ENCODE measurements at places on chromosomes 6 and 20.

DNA sequence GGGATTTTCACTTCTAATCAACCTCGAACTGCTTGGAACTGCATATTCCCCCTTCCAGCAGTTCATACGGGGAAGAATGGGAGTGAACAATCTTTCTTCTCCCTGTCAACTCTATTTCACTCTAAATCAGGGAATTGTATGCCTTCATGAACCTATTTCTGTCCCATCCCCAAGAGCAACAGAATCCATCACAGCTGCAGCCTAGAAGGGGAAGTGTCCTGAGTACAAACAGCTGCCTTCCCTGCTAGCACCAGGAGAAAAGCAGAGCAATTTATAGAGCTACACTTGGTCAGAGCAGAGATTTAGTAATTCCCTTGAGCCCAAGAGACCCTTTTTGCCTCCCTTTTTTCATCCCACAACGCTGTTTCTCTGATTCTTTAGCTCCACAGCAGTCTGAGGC lies 208.4 kb downstream of the ADGRG6 start:
- DNase-seq: no peak

DNA sequence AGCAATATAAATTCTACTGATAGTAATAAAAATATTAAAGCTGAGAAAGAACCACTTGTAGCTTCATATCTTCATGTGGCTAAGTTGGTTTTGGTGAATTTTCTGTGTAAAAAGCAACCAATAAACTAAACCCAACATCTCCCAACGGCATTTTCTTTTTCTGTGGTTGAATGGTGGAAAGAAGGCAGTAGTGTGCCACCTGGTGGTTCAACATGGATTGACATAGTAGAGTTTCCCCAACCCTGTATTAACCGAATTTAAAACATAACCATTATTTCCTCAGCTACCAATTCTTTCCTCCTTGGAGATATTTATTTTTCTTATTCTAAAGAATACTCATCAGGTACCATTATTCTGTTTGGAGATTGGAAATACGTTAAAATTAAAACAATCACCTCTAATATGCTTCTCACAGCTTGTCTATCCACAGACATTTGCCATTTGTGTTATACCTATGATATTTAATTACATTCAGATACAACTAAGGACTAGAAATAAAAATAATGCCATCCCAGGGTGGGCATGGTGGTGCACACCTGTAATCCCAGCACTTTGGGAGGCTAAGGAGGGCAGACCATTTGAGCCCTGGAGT lies 117.1 kb upstream of the EEF1E1 start:
- peak; percentile 40 for DNase-seq

DNA sequence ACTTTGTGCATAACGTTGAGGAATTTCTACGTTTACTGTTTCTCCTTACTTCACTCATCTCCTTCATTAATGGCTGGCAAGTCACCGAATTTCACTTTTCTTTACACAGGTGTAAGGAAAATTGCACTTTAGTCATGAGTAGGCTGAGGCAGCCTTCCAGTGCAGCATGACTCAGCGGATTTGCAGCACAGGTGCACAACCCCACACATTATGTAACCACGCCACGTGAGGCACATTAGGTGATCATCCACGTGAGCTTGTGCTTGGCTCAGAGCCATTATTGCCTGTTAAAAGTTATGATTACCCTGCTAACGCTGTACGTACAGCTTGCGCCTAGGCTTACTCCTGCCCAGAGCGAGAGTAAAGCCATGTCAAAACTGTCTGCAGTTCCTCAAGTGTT lies 158.8 kb downstream of the NKAIN2 start:
- DNase-seq: no peak

- no peak for DNase-seq
Measured at GRCh38 chr6:149483334-149483725, 1.5 kb downstream of the ZC3H12D start.

DNA sequence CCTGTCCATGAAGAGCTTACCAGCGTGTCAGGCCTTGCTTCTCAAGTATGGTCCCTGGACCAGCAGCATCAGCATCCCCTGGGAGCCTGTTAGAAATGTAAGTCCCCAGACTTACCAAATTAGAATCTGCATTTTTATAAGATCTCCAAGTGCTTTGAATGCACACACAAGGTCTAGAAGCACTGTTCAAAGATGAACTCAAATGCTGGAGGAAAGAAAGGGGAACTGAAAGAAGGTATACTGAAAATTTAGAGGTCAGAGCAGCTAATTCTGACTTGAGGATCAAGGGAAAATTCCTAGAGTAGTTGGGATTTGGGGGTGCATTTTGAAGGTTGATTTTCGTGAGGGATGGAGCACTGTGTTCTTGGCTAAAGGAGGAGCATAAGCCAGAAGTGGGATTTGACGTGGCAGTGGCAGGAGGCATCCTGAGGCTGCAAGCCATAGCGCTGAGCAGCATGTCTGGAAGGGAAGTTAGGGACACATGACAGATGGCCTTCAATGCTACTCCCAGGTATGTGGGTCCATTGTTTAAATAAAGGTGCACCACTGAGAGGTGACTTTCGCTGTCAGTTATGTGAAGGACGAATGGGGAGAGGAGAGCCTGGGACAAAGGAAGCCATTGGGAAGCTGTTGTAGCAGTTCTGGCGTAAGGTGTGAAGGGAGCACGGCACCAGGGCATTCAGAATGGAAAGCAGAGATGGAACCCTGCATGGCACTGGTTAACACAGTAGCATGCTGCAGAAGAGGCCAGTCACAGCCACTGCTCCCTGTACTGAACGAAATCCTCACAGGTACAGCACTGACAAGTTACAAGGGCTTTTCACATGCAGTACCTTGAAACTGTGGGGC lies 36.2 kb downstream of the ARMC2 start:
- no peak for DNase-seq

DNA sequence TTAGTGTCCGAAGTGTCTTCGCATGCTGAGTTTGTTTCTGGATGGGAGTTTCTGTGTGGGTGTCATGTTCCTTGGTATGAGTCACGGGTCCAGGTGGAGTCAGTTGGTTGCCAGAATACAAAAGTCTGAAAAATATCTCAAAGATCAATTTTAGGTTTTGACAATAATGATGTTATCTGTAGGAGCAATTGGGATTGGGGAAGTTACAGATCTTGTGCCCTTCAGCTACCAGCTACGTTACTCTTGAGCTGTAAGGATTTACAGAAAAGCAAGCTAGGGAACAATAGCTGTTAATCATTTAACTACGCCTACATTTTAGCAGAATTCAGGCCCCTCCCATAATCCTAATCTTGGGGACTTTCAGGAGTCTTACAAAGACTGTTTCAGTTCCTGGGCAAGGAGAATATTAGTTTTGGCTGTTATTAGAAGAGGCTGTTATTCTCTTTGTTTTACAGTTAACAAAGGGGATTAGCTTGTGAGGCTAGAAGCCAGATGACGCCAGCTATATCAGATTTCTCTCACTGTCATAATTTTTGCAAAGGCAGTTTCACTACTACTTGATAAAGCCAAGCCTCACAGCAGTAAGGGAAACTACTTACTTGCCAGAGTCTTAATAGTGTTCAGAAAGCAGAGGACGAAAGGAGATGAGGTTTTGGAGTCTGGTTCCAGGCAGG lies 15.4 kb upstream of the SLC22A16 start:
- no peak for DNase-seq

DNA sequence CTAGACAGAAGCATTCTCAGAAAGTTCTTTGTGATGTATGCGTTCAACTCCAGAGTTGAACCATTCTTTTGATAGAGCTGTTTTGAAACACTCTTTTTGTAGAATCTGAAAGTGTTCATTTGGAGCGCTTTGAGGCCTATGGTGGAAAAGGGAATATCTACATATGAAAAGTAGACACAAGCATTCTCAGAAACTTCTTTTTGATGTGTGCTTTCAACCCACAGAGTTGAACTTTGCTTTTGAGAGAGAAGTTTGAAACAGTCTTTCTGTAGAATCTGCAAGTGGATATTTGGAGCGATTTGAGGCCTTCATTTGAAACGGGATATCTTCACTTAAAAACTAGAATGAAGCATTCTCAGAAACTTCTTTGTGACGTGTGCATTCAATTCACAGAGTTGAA lies 582.6 kb upstream of the ZNF337 start:
- no peak for DNase-seq

- no peak for DNase-seq
Measured at GRCh38 chr6:55281215-55281614, 46.1 kb upstream of the GFRAL start.

DNA sequence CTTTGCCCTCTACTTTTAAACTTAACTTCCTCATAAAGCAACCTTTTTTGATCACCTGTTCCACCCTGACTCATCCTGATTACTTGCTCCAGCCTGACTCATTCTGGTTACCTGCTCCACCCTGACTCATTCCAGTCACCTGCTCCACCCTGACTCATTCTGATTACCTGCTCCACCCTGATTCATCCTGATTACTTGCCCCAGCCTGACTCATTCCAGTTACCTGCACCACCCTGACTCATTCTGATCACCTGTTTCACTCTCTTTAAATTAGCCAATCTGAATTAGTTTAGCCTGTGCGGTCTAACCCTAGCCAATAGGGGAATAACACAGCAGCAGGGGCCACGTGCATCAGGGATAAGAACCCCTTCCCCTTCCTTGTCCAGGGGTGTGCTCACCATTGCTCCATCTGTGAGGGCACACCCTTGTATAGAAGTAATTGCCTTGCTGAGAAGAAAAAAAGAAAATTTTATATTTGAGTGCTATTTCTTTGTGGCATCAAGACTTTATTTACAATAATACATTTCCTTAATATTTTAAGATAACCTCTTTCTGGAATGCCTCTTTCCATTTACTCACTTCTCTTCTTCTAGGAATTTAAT lies 17.9 kb downstream of the HLA-G start:
- no peak for DNase-seq

DNA sequence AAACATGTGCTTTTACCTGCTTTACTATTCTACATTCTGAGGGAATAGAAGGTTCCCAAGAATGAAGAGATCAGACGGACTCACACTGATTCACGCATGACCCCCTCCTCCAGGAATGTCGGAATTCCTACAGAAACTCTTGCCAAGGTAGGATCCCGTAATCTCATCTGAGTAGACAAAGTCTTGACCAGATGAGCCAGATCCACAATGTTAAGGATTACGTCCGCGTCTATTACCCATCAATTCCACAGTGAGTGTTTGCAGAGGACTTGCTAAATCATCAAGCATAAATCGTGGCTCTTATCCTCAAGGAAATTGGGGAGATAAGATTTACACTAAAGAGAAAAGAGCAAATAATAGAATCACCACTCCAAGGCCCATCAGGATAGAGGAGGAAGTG lies 245.9 kb upstream of the FOXQ1 start:
- no peak for DNase-seq

DNA sequence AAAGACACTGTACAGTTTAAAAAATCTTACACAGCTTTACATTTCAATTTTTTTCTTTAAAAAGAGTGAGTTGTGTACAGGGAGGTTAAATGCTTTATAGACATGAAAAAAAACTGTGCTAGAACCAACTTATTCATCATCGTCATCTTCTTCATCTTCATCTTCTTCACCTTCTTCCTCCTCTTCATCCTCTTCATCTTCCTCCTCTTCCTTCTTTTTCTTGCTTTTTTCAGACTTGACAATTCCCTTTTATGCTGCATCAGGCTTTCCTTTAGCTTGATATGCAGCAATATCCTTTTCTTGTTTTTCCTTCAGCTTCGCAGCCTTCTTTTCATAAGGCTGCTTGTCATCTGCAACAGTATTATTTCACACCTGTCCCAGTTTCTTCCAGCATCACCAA lies 34.3 kb upstream of the TMEM30A start:
- no peak for DNase-seq

DNA sequence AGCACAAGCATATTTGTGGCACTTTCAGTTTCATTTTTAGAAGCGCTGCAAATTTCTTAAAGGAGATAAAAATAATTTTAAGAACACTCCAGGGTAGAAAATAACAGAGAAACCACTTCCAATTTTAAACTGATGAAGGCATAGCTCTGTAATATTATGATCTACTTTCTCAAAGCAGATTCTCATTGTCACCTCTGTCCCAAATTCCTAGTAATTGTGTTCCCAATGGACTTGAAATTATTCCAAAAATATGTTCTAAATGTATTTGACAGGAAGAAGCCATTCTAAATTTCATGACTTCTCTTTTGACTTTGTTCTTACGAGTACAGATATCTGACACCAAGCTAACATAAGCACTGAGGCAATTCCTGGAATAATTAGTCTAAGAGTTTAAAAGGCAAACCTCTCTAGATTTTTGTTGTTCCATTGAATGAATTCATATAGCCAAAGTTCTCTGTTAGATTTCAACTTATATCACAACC lies 140.2 kb upstream of the CARMIL1 start:
- peak; percentile 35 for DNase-seq

- no peak for DNase-seq
Measured at GRCh38 chr6:14440940-14441781, 323.6 kb downstream of the CD83 start.

GRCh38 chr6:67653561-67653960 lies 981.5 kb upstream of the ADGRB3 start:
- no peak for DNase-seq

DNA sequence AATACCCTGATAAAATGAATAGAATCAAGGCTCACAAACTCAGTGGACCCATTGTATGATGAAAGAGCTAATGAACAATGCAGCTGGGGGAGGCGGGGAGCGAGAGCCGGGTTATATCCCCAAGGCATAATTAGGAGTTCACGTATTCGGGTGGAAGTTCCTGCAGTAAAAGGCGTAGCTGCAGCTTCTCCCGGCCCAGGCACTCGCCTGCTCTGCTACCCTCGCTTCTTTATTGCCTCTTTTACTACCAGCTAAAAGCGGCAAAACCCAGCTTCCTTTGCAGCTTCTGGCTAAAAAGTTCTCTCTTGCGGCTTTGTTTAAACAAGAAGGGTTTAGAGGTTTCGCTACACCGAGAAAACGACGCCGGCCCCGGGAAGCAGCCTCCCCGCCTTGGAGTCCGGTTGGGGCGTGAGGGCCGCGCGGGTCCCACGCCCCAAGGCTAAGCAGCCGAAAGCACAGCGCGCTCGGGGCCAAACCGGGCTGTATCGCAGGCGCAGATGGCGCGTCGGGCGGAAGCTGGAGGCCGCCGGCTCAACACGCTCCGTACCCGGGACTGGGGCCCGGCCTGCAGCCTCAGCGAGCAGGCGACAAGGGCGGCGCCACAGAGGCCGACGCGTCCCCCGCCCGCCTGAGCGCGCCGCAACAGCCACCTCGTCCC lies 1.6 kb downstream of the ZBTB2 start:
- DNase-seq: peak; percentile 53

DNA sequence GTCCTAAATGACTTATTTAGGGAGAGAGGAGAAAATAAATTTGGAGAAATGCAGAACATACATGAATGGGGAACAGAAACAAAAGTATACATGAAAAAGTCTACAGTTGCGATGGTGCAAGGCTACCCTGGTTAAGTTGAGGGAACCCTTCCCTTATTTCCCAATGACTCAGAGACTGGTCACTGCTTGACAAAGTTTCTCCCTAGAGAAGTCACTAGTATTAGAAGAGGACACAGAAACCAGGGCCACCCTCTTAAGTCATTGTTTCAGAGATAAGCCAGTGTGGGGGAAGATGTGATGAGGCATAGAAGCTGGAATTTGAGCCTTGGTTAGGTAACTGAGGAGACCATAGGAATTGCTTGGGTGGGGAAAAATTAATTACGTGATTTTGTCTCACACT lies 24.4 kb upstream of the EDN1 start:
- no peak for DNase-seq

DNA sequence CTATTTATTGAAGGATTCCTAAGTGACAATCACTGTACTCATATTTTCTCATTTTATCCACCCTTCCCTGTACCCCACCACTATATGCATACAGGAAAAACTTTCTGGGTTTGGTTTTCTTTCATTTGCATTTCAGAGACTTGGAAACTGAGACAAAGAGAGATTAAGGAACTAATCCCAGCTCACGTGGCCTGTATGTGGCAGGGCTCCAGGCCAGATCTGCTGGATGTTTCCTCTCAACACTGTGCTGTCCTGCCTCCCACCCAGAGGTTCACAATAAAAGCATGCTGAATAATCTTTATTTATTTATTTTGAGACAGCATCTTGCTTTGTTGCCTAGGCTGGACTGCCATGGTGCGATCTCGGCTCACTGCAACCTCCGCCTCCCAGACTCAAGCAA lies 50.2 kb downstream of the CEP162 start:
- DNase-seq: no peak
